PC-9 (cell line): ENCODE measurements at places on chromosomes 1 and 21. TPM values are rescaled to one million over a fixed set of nuclear protein-coding genes. Genes with fewer than 3 reads are reported as not detected.

Gene NKAIN1
- 0.96 TPM in 1 of 2 replicates, not detected in the other for total RNA-seq

Gene AUNIP
- 11.0 and 11.3 TPM in 2 replicates for total RNA-seq

- no peak for DNase-seq
- no peaks in the 10 kb centered on the region for H3K27me3 ChIP-seq
- H3K36me3 ChIP-seq, result no peaks in the 10 kb centered on the region
- H3K27ac ChIP-seq, result no peak overlapping the region
- H3K4me1 ChIP-seq, result peaks cover 17% of the 10 kb centered on the region
- no peak overlapping the region for H3K4me3 ChIP-seq
Observed at GRCh38 chr1:151072224-151072623, 1.7 kb downstream of the GABPB2 start.

- DNase-seq, result no peak
- H3K27me3 ChIP-seq, result no peaks in the 10 kb centered on the region
- peaks cover 22% of the 10 kb centered on the region for H3K4me1 ChIP-seq
- H3K4me3 ChIP-seq, result no peak overlapping the region
- no peak overlapping the region for H3K27ac ChIP-seq
Observed at GRCh38 chr1:173407846-173408245, 69.3 kb upstream of the PRDX6 start.

Gene IFNLR1
- total RNA-seq, result 5.5 and 8.1 TPM in 2 replicates

GRCh38 chr1:40621821-40622450 lies 43.5 kb downstream of the RIMS3 start:
- no peaks in the 10 kb centered on the region for H3K4me1 ChIP-seq
- no peak overlapping the region for H3K4me3 ChIP-seq
- no peaks in the 10 kb centered on the region for H3K36me3 ChIP-seq
- H3K27me3 ChIP-seq, result peaks cover 5% of the 10 kb centered on the region; the same call in 1 of the 2 replicates

- 0 out of 2 replicates have a peak, but pooled peaks cover 3% of the 10 kb centered on the region for H3K27me3 ChIP-seq
- H3K27ac ChIP-seq, result no peak overlapping the region
- H3K4me1 ChIP-seq, result no peaks in the 10 kb centered on the region
- H3K4me3 ChIP-seq, result no peak overlapping the region
Observed at GRCh38 chr21:42444745-42445059, 41.0 kb downstream of the UBASH3A start.

DNA sequence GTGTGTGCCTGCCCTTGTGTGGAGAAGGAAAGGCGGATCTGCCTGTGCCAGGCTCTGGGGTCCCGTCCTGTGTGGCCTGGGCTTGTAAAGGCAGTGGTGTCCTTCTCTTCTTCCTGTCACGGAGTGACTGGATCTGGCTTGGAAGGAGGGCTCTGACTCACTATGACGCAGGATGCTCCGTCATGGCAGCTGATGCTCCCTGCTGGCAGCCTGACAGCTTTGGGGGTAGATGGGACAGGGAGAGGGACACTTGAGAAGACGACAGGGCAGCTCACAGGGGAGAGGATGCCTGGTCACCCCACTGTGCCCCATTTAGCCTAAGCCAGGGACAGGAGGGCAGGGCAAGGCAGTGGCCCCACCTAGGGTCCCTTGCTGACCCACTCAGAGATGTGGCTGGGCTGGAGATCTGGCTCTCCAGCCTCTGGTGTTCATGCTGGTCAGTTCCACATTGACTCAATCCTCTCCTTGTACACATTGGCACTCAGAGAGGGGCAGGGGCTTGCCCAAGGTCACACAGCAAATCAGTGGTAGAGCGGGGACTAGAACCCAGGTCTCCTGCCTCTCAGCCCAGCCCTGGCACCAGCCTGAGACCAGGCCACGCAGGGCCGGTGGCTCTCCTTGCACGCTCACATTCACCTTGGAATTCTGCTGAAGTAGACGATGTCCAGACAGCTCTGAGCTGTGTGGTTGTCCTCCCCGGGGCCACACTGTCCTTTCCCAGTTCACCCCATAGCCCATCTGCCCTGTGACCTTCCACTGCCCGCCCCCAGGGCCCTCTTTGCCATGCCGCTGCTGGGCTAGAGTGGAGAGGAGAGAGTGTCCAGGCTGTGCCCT lies 2.8 kb upstream of the FAM131C start:
- H3K4me3 ChIP-seq, result no peak overlapping the region
- no peaks in the 10 kb centered on the region for H3K27me3 ChIP-seq
- DNase-seq, result peak; percentile 68

Gene HES2
- 2.1 and 4.2 TPM in 2 replicates for total RNA-seq

DNA sequence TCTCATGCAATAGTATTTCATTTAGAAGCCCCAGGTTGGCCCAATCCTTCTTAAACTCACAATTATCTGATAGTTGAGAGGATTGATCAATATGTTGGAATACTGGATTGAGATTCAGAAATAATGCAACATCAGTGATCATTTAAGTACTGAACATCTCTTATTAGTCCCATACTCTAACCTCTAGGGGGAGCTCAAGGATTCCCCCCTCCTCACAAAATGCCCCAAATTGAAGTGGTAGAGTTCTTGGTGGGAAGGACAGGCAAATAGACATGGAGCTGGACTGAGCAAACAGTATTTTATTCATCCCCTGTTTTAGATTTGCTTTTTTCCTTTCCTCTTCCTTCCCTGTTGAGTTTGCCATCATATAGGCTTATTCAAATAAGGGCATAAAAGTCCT lies 62.8 kb downstream of the NGF start:
- no peaks in the 10 kb centered on the region for H3K4me1 ChIP-seq
- H3K27ac ChIP-seq, result no peak overlapping the region
- no peak for DNase-seq
- H3K27me3 ChIP-seq, result no peaks in the 10 kb centered on the region
- H3K4me3 ChIP-seq, result no peak overlapping the region

DNA sequence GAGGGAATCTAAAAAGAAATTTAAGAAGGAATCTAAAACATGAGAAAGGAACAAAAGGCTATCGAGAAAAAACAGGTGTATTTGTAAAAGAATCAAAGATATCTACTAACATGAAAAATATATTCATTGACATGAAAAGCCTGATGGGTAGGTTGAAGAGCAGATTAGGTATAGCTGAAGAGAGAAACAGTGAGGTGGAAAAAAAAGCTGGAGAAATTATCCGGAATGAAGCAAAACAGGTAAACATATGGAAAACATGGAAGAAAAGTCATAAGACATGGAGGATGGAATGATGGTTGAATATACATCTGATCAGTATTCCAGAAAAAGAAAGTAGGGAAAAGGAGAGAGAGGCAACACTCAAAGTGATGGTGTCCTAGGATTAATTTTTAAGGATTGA lies 9.6 kb downstream of the EVA1C start:
- no peaks in the 10 kb centered on the region for H3K27me3 ChIP-seq
- no peaks in the 10 kb centered on the region for H3K36me3 ChIP-seq
- H3K27ac ChIP-seq, result no peak overlapping the region
- no peak for DNase-seq
- no peak overlapping the region for H3K4me3 ChIP-seq
- H3K4me1 ChIP-seq, result no peaks in the 10 kb centered on the region

- no peaks in the 10 kb centered on the region for H3K4me1 ChIP-seq
- no peaks in the 10 kb centered on the region for H3K36me3 ChIP-seq
- no peak overlapping the region for H3K27ac ChIP-seq
- no peak for DNase-seq
Observed at GRCh38 chr1:78440381-78440793, 50.4 kb upstream of the PTGFR start.

GRCh38 chr1:232164078-232164963 lies 465.6 kb downstream of the SIPA1L2 start:
- H3K4me1 ChIP-seq, result peaks cover 5% of the 10 kb centered on the region; the same call in 1 of the 2 replicates
- H3K4me3 ChIP-seq, result no peak overlapping the region
- no peak overlapping the region for H3K27ac ChIP-seq
- no peaks in the 10 kb centered on the region for H3K36me3 ChIP-seq
- no peak for DNase-seq

Gene LMX1A
- total RNA-seq, result not detected in 2 replicates

- no peak overlapping the region for H3K4me3 ChIP-seq
- no peak overlapping the region for H3K27ac ChIP-seq
- DNase-seq, result no peak
- H3K27me3 ChIP-seq, result no peaks in the 10 kb centered on the region
- no peaks in the 10 kb centered on the region for H3K36me3 ChIP-seq
- no peaks in the 10 kb centered on the region for H3K4me1 ChIP-seq
Observed at GRCh38 chr1:21574466-21575151, 65.4 kb downstream of the ALPL start.

GRCh38 chr1:156704930-156705320 lies 458 bp downstream of the CRABP2 start:
- peak overlapping the region; percentile 79 for H3K4me3 ChIP-seq
- H3K27ac ChIP-seq, result peak overlapping the region; percentile 55
- peak; percentile 78 for DNase-seq
- H3K36me3 ChIP-seq, result no peaks in the 10 kb centered on the region; the same call in 1 of the 2 replicates
- peaks cover 36% of the 10 kb centered on the region for H3K4me1 ChIP-seq
- no peaks in the 10 kb centered on the region for H3K27me3 ChIP-seq
